ENCODE measurements at places on chromosomes 5 and 9. TPM values are rescaled to one million over a fixed set of nuclear protein-coding genes. Genes with fewer than 3 reads are reported as not detected.

- DNase-seq = peak; percentile 44
Measured at GRCh38 chr5:115544043-115544435, 536 bp downstream of the FEM1C start.

SPINK4 gene
- total RNA-seq = not detected

DNA sequence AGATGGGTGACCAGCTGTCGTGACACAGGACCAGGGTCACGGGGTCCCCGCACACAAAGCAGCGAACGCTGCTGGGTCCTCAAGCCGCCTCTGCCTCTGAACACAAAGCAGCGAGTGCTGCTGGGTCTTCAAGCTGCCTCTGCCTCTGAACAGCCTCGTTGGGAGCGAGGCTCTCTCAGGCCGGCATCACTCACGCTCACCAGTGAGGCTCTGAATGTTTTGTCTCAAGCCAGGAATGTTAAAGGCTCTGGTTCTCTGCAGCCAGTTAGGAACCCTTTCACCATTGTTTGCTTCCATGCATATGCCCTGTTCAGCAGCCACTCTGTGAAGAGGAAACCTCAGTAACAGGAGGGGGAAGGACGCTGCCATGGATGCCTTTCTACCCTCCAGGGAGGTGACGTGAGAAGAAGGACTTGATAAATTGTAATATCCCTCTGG is 82.7 kb upstream of the TAF11L2 start:
- no peak for DNase-seq

DNA sequence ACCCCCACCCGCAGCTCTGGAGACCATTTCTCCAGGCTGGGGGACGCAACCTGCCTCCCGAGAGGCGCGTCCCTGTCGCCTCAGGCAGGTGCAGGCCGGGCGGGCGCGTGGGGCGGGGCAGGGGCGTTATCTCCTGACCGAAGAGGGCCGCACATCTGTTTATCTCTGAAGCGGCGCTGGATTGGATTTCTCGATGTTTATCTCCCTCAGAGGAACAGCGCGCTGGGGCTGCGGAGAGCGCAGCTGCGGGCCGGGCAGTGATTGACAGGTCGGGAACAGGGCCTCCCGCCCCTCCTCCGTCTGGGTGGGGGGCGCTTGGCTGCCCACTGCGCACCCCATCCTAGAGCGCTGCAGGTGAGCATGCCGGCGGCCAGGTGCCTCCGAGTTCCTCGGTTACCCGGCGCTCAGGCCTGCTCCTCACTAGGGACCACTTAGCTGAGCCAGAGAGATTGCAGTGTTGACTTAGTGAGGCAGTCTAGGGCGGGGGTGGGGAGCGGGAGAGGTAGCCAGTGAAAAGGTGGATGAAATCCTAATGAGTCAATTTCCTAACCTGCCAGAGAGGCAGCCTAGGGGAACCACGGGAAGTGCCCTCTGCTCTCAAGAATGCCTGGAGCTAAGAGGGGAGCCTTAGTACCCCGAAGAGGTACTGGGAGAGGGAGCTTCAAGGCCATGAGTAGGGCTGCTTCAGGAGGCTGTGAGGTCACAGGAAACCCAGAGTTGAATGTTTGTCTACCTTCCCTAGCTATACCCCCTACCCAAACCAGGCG is 39.6 kb upstream of the TIFAB start:
- DNase-seq = no peak

GRCh38 chr5:165622864-165623536 is 2117.6 kb downstream of the MAT2B start:
- DNase-seq = no peak

DNA sequence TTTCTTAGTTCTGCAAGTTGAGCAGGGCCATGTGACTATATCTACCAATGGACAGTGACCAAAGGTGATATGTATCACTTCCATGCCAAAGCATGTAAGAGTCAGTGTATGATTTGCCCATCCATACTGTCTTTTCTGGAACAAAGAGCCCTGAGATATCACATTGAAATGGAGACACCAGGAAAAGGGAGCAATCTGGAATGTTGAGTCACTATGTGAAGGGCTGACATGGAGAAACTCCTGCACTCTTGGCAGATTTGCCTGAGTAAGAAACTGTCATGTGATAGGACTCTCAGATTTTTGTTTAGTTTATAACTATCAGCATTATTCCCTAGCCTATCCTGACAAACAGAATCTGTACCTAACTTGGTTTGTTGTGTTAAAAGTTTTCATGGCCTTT is 29.8 kb upstream of the TMEM161B start:
- no peak for DNase-seq

GNA14 gene
- 0.25 TPM for total RNA-seq

- no peak for DNase-seq
Measured at GRCh38 chr5:29402270-29402669, 1791.2 kb upstream of the CDH6 start.

DNA sequence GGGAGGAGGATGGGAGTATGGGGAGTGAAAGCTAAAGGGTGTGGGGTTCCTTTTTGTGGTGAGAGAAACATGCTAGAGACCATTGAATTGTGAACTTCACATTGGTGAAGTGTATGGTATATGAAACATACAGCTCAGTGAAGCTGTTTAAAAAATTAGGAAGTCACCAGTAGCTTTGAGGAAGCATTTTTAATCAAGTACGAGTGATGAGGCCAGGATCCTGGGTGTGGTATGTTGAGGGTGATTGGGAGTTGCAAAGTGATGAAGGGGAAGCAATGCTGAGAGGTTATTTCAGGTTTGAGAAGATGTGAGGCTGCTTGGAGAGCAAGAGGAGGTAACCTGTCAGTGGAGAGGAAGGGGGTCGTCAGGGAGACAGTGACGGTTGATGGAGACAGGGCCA is 22.7 kb upstream of the CLK4 start:
- DNase-seq = no peak

CDKN2B gene
- total RNA-seq = 0.23 TPM

DNA sequence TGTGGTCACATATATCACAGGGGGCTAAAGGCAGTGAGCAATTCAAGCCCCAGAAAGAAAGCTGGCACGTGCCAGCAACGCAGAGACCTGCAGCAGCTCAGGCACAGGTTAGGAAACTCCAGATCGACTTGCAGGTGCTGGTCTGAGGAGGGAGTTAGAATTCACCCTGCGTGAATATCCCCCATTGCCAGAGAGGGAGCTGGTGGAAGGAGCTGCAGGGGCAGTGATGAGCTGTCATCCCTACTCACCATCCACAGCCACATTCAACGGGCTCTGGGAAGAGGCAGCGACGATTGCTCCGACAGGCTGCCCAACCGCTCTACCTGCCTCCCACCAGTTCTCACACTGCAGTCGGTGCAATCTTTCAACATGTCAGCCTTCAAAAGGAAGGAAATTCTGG is 40.8 kb upstream of the CLK4 start:
- DNase-seq = no peak

- DNase-seq = no peak
Measured at GRCh38 chr9:81622471-81623255, 66.7 kb downstream of the TLE1 start.

FOXI1 gene
- total RNA-seq = not detected

- DNase-seq = no peak
Measured at GRCh38 chr5:153926201-153926600, 112.5 kb downstream of the FAM114A2 start.

- no peak for DNase-seq
Measured at GRCh38 chr5:8961956-8962355, 583.9 kb downstream of the SEMA5A start.

DNA sequence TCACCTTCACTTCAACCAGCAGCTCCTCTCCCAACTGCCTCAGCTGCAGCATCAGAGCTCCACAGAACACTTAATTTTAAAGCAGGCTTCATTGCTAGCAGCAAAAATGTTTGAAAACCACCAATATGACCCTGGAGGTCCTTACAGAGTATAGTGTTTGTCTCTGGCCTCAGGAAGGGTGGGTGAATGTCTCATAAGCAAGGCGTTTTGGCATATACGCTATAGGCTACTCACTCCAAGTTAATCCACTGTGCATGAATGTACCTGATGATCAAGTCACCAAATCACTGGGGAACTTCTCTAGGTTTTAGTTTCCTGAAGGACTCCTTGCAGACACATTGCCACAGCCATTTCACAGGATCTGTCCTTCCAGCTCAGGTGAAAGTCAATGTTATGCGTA is 125.3 kb downstream of the GABBR2 start:
- DNase-seq = no peak

- DNase-seq = no peak
Measured at GRCh38 chr5:150302301-150303069, at the start of gene ARSI. TSS of gene ARSI (minus strand) at chr5:150302905. CDS start at chr5:150302373, 532 bp downstream.

GRCh38 chr5:107502676-107503060 is 168.1 kb downstream of the EFNA5 start:
- DNase-seq = no peak

DNA sequence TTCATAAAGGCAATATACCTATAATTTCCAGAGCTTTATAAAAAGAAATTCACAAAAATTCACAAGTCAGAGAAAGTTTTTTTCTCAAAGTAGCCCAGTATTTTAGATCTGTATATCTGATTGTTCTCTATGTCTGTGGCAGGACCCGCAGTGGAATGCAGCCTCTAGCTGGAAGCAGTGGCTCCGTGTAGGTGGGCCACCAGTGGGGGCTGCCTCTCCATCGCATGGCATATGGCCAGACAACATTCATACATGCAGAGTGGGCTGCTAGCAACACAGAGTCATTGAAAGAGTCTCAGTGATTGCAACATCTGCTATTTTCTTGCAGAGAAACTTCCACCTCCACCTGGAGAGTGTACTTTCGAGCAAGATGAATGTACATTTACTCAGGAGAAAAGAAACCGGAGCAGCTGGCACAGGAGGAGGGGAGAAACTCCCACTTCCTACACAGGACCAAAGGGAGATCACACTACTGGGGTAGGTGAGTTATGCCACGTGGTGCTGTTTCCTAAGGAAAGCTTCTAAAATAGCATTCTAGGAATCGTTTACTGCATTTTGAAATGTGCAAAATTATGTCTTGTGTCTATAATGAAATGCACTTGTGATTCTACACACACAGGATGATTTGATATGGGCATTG is 88.5 kb upstream of the SMC5 start:
- DNase-seq = no peak

- no peak for DNase-seq
Measured at GRCh38 chr5:154575546-154576428, 97.8 kb upstream of the HAND1 start.
